ENCODE measurements at places on chromosomes 1 and 21.

GRCh38 chr21:42747276-42747701 lies 93.9 kb downstream of the PDE9A start:
- no peak for DNase-seq

- no peak for DNase-seq
Measured at GRCh38 chr1:191579019-191579418, 579.2 kb upstream of the RGS18 start.

- DNase-seq: no peak
Measured at GRCh38 chr1:156259805-156260204, 11.9 kb upstream of the PAQR6 start.

DNA sequence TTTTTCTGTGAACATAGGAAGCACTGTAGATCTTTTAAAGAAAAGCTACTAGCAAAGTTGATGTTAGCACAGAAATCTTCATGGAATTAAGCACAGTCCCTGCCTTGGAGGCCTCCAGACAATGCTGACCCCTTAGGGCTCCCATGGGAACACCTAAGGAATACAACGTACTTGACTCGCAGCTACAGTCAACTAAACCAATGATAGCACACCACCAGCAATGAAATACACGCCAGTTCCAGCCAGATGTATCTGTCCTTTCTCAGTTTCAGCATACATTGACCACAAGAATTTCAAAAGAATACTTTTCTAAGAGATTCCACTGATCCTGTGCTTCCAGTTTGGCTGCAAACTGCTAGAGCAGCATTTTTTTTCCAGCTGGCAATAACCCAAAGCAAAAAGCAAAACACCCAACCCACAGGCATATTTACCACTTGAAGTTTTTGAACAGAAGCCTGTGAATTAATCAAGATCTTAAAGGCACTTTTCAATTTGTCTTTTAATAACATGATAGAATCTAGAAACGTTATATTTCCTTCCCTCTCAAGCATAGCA lies 42.8 kb upstream of the KRTAP11-1 start:
- DNase-seq: no peak

- no peak for DNase-seq
Measured at GRCh38 chr21:40723317-40723716, 123.6 kb downstream of the DSCAM start.

DNA sequence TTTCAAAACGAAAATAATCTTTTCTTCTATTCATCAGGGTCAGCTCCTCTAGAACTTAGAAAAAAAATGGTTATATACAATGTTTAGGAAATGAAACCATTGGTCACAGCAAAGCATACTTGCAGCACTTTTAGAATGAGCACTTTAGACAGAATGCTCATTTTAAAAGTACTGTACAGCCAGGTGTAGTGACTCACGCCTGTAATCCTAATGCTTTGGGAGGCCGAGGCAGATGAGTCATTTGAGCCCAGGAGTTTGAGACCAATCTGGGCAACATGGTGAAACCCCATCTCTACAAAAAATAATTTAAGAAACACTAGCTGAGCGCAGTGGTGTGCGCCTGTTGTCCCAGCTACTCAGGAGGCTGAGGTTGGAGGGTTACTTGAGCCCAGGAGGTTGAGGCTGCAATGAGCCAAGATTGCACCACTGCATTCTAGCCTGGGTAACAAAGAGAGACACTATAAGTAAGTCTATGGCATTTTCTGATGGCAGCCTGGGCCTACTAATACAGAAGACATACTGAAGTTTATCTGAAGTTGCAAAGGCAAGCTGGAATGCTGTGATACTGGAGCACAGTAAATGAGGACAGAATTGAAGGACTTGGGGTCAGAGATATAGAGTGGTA lies 48.9 kb upstream of the ZNF326 start:
- no peak for DNase-seq

DNA sequence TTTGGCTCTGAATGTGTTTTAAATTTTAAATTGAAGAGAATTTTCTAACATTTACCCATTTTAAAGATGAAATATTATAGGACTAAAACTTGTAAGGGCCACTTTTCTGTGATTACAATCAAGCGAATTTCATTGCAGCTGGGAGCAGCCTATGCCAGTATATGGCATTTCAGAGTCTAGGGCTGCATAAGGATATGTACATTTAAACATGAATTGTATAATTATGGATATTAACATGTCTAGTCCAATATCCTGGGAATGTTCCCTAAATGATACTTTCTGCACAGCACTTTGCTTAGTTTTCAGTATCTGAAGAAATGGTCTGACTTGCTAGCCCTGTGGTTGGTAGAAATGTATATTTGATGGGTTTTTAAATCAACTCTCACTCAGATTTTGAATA lies 8.4 kb downstream of the KCNJ15 start:
- DNase-seq: no peak

Data from activated CD4-positive, alpha-beta T cell treated with anti-CD3 and anti-CD28 coated beads for 24 hours (primary cell).